ENCODE measurements at places on chromosomes 2 and 18.

- no peak for DNase-seq
Observed at GRCh38 chr18:37364237-37364636, 201.4 kb downstream of the CELF4 start.

DNA sequence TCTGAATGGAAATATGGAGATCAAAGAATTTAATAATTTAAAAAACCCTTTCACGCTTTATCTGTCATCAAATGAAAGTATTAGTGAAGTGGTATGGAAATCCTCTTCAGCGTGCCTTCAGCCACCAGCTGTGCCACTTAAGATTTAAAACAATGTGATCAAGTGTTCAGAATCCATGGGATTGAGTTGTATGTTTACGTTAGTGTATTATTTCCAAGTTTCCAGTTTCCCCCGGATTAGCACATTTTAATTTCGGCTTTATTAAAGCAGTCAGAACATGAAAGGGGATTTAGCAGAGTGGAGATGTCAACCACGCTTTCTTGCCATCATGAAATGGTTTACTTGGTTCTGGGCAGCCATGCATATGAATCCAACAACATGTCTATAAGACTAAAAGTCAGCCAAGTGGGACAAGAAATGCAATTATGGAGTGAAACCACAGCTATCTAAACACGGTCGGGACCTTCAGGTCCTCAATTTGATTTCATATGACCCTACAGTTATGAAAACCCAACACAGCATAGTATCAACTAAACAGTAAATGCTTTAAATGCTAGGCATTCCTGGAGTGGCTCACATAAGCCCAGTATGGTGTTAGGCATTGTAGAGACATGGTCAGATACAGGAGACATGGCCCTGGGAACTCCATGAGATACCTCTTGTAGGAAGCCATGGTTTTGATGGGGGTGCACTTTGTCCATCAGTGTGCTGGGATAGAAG, 224.9 kb upstream of the EPAS1 start:
- no peak for DNase-seq

DNA sequence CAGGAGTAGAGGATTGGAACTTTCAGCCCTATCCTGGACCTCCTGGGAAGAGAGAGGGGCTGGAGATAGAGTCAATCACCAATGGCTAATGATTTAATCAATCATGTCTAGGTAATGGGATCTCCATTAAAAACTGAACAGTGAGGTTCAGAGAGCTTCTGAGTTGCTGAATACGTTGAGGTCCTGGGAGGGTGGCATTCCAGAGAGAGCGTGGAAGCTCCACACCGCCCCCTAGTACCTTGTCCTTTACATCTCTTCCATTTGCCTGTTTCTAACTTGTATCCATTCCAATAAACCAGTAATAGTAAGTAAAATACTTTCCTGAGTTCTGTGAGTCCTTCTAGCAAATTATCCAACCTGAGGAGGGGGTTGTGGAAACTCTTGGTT, 101.7 kb downstream of the B3GNT2 start:
- DNase-seq = no peak

DNA sequence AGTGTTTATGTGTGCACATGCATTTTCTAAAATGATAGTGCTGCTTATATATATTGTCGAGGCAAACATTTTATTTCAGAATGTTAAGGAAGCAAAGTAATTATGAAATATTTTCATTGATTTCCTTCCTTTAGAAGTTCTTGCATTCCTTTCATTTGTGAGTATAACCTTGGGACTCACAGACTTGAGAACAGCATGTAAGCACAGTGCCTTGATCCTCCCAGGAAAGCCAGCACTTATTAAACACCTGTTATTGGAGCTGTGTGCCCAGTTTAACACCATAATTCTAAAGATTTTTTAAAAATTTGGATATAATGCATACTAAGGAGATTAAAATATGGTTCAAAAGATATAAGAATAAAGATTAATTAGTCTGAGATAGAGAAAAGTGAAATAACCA, 554.4 kb upstream of the FAM98A start:
- no peak for DNase-seq

DNA sequence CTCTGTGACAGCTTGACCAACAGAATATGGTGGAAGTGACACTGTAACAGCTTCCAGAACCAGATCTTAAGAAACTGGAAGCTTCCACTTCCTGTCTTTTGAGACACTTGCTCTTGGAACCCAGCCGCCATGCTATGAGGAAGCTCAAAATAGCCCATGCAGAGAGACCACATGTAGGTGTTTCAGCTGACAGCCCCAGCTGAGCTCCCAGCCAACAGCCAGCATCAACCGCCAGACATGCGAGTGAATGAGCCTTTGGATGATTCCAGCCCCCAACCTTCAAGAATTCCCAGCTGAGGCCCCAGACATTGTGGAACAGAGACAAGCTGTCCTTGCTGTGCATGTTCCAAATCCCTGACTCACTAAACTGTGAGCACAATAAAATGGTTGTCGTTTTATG, 27.9 kb downstream of the ACVR1 start:
- no peak for DNase-seq

DNA sequence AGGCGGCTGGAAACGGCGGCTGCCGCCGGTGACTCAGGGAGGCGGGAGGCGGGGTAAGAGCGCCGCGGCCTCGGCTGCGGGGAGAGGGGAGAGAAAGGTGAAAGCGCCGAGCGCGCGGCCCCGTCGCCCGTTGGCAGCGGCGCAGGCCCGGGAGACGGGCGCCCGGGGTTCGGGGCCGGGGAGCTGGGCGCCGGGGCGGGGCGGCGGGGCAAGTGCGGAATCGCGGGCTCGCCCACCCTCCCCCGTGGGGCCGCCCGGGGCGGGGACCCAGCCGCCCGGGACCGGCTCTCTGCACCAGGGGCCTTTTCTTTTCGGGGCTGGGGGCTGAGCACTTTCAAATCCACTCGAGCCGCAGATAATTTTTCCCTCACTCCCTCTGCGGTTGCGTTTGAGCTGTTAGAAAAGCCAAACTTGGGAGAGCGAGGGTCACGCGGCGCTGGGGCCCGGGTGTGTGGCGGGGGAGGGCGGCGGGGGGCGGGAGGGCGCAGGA, 266 bp downstream of the KDM3A start:
- no peak for DNase-seq

DNA sequence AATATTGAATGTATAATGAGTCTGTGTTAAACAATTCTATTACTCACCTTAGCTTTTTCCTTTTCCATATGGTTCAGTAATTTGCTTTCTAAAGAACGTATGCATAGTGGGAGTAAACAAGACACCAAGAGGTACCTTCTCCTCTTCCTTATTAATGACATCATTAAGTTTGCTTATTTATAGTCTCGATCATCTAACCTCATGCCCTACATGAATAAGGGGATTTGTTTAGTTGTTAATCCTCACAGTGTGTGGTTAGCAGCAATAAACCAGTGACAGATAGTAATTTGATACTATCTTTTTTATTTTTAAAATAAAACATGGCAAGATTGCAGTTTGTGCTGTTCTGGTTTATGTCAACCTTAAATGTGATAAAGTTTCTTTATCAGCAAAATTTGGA, 69.7 kb downstream of the COBLL1 start:
- no peak for DNase-seq

DNA sequence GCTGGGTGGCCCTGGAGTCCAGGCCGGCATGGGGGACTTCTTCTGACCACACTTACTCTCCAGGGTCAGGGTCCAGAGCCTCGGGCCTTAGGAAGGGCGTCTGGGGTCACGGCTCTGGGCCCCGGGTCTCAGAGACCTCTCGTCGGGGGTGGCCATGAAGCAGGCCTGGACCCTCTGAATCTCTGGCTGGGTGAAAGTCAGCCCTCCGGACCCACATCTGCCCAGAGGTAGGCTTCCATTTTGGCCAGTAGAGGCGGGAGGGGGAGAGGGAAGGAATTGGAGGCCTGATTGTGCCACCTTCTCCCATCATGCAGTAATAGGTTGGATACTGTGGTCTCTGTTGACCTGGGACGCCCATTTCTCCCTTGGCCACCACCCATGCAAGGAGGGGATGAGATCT, 125.3 kb upstream of the GPC1 start:
- no peak for DNase-seq

DNA sequence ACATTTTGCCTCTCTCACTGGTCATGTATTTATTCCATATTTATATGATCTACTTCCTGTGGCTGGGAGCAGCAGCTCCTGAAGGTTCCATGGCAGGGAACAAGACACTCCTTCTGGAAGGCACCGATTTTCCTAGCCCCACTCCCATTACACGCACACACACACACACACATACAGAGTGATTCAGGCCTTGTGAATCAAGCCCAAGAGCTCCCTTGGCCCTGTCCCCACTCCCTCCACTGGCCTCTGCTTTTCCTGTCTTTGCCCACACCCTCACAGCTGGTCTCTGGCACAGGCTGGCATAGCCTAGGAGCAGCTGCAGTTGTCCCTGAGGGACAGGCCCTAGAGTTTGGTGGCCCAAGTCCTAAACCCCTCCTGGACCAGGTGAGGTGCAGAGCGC, 201.7 kb downstream of the NAPG start:
- DNase-seq = no peak

GRCh38 chr2:65277791-65278483, 50.3 kb downstream of the ACTR2 start:
- DNase-seq = no peak

DNA sequence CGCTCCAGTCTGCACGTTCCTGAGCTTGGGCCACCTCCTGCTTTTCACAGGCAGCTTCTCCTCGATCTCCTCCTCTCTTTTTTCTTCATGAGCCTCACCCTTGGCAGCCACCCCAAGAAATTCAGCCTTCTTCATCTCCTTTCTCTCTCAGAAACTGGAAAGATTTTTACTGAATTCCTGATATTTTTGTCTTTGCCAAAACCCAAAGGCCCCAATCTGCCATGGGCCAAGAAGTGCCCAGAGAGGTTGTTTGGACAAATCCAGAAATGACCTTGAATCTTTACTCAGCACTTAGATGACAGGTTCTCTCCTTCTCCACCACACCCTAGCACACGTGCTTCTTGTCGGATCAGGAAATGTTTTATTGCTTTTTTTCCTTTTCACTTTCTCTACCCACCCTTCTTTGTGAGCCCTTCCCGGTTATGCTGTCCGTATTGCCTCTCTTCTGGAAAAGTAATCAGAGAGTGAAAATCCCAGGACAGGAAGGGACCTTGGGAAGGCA, 134.5 kb upstream of the TNP1 start:
- no peak for DNase-seq

GRCh38 chr18:74012954-74013630, 134.5 kb downstream of the FBXO15 start:
- no peak for DNase-seq

- DNase-seq = no peak
Observed at GRCh38 chr18:32771169-32771751, 1.6 kb downstream of the KLHL14 start.

- DNase-seq = no peak
Observed at GRCh38 chr2:159157361-159158209, 128.9 kb downstream of the WDSUB1 start.

DNA sequence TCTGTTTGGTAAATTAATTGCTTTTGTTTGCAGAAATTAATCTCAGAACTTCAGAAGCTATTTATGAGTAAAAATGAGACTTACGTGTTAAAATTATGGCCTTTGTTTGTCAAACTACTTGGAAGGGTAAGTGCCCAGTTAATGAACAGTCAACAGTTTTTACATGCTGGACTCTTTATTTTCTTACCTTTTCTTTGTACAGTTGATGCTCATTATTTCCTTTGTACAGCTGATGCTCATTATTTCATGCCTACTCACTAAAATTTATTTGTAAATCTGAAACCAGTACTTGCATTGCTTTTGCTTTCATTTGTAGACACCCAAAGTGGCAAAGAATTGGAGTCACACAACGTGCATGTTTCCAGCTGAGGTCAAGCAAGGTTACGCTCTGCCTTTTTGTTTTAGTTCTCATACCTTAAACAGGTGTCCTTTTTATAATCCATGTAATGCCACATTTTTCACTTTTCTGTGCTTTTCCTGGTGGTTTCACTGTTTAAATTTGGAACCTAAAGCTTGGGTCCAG, 13.3 kb downstream of the RIF1 start:
- DNase-seq = no peak

DNA sequence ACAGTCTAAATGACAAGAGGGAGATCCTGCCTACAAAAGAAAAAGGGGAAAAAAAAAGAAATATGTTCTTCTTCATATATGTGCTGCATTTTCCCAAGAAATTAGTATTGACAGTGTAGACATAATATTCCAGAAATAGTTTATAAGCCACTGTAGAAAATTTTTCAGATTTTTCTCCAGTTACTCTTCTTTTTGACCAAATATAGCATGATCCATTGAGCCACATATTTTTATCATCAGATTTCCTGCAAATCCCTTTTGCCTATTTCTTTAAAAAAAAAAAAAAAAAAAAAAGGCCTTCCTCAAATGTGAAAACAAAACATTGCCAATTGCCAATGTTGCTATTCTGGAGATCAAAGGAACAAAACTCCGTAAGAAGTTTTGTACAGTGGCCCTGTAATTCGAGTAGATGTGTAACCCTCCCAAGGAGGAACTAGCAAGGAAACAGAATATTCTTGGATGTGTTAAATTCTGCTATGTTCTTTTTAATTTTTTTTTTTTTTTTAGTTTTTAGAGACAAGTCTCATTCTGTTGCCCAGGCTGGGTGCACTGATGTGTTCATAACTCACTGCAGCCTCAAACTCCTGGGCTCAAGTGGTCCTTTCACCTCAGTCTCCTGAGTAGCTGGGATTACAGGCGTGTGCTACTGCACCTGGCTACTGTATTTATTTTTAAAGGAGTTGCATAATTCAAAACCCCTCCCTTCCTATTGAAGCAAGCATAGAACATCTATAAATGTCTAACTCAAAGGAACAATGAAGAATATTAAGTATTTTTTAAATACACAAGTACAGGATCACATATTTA, 12.5 kb upstream of the CABYR start:
- no peak for DNase-seq

GRCh38 chr18:62991389-62991788, 276.0 kb downstream of the PHLPP1 start:
- DNase-seq = no peak

DNA sequence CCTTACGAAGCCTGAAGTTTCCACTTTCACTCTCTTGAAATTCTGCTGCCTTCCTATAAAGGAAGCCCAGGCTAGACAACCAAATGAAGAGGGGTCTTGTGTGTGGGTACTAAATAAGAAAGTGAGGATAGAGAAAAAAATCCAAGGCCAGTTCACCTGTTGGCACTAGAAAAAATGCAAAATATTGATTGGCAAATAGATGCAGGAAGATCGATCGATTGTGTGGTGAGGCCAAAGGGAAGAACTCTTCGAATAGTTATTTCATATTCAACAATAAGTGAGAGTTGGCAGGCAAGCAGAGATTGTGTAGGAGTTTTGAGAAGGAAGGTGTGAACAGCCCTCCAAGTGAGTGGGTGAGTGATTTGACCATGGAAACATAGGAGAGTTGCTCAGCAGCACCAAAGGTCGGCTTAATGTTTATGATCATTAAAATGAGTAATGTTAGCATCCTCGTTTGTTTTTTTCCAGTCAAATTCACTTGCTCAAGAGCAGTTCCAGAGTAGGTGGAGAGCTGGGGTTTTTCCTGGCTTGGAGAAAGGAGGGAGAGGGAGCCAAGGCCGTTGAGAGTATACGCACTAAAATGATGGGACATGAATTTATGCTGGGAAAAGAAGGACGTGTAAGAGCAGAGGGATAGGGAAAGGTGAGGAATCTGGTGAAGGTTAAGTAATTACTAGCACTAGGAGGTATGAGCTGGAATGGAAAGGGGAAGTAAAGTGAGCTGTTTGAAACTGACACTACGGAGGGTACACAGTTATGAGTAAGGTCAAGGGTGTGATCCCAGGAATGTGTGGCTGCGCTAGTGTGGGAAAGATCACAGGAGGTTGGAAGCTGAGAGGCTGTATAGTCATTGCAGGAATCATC, 1.1 kb upstream of the NAPG start:
- DNase-seq = no peak
